ENCODE measurements at places on chromosomes 1 and 21.

DNA sequence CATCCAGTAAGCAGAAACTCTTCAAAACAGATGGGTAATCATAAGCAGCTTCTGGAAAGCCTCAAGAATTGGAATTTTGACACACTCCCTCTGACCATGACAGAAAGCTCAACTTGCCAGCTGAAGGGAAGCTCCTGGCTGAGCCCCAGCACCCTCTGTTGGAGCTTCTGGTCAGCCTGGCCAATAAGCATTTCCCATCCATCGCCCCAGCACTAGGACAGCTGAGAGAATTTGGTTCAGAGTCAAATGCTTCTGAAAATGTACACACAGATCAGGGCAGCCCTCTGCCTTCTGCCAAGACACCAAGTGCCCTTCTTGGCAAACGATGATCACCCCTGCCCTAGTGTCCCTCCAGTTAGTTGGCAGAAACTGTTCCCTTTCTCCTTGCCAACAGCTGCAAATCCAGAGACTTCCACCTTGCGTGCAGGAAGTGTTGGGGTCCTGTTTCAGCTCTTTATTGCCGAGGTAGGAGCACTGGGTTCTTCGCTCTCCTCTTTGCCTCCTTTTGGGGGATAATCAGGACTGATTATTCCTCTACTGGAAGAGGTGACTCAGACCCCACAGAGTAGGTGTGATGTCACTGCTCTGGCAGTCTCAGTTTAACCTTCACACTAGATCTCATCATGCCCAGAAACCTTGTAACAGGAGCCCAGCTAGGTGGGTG, 11.9 kb downstream of the PIGV start:
- no peak for DNase-seq

DNA sequence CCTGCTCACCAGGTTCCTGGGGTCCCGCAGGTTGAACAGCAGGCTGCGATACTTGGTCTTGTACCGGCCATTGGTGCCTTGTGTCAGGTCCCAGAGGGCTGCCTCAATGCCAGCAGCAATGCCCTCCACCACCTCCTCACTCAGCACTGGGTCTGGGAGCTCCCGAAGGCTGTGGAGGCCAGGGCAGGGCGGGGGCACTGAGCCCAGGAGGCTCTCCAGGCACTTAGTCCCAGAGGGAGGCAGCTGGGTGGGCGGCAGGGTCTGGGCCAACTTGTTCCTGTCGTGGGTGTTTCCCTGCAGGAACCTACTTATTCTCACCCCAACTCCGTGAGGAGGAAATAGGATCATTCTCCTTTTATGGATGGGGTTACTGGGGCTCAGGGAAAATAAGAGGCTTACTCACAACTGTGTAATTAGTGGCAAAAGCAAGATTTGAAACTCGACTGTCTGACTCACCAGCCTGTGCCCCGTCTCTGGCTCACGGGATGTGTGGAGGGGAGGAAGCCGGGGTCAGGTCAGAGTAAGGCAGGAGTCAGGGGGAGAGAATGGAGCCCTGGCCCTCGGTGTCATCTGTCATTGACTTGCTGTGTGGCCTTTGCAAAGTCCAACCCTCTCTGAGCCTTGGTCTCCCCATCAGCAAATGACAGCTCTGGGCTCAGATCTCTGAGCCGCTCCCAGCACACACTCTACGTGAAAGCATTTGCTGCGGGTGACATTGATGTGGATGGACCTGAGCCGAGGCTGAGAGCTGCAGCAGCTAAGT, 17.2 kb downstream of the SPOCD1 start:
- no peak for DNase-seq

DNA sequence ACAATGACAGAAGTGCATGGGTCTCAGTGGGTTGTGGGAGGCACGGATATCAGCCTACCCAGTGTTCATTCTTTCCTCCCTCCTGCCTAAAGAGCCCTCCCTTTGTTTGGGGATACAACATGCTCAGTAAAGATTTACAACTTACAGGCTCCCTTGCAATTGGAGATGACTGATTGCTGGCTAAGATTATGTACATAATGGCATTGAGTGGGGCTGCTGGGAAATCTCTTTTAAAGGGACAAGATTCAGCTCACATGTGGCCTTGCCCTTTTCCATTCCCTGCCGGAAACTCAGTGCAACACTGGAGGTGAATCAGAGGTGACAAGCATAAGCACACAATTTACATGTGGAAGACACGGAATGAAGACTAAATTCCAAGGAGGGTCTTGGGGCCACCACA, 83.7 kb upstream of the CHRM3 start:
- DNase-seq = no peak

DNA sequence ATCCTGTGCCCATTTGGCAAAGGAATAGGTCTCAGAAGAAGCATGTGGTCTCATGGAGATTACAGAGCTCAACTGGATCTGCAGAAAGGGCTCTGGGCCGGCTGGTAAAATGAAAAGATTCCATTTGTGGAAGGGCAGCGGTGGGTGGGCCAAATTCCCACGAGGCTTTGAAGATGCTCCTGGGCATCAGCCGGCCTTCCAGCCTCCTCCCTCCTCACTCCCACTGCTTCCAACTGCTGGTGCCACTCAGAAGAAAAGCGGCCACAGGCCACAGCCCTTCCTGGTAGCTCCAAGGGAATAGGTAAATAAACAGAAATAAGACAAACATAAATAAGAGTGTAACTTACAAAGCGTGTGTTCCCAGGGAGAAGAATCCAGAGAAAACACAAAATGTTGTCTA, 136.3 kb upstream of the SLC44A3 start:
- DNase-seq = no peak

DNA sequence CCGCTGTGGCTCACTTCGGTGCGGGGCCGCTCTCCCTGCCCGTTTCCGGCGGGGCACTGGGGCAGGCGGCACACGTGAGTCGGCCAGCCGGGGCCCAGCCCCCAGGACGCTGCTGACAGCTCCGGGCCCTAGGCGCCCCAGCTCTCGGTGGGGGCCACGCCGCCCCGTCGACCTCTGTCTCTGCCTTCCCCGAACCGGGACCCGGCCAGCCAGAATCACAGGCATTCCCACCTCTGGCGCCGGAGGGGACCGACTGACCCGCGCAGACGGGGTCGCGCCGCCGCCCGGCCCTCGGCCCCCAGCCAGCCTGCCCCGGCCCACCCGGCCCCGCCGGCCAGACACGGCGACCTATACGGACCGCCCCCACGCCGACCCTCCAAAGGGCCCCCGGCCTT, 755 bp downstream of the SCMH1 start:
- DNase-seq = peak; percentile 44

DNA sequence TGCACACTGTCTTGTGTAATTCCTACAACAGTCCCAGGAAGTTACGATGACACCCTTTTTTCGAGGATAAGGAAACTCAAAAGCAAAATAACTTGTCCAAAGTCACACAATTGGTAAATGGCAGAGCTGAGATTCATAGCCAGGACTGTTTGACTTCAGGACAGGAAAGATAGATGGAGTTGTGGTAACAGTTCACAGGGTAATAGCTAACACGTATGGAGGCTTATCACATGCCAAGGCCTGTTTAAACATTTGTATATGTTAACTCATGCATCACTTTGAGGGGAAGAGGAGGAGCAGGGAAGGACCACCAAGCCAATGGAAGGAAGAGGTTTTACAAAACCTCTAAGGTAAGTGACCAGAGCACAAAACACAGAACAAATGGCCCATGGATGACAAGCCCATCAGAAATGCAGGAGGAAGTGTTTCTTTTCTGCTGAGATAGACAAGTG, 2.8 kb downstream of the DHCR24 start:
- DNase-seq = no peak

DNA sequence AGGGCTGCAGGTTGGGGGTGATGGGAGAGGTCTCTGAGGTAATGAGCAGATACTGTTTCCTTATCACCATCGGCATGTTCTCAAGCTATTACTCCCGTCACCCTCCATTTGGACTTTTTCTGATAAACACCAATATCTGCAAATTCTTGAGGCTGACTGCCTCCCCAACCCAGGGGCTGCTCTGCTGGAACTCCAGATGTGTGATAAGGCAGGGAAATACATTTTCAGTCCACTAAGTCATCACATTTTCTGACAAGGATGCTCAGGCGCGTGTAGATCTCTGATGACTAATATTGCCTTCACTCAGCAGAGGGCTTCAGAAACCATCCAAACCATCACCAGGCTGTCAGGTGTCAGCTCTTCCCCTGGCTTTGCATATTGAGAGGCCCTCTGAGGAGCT, 215.0 kb upstream of the POU3F1 start:
- DNase-seq = no peak
